Hematopoietic multipotent progenitor cell treated with erythropoietin and hydrocortisone succinate and interleukin-3 and kit ligand, for 17 days (in vitro differentiated cells): ENCODE measurements at places on chromosomes 6 and 20.
A peak's percentile ranks its signal among the peaks of the same experiment; 100 is the strongest.

DNA sequence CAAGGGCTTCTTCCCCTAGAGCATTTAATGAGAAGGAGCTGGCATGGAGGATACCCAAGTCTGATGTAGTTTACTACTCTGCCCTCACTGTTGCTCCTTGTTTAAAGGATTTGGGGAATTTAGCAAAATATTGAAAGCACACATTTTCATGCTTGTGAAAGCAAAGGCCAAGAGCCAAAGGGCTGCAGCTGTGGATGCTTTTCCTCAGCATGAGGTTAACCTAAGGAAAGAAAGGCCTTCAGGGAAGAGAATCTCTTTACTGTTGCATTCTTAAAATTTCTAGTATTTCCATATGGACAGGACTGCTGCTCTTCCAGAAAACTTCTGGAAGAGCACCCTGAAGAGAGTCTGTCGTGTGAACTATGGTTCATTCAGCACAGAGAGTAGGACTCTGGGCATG lies 45.9 kb upstream of the SASH1 start:
- no peak for DNase-seq

DNA sequence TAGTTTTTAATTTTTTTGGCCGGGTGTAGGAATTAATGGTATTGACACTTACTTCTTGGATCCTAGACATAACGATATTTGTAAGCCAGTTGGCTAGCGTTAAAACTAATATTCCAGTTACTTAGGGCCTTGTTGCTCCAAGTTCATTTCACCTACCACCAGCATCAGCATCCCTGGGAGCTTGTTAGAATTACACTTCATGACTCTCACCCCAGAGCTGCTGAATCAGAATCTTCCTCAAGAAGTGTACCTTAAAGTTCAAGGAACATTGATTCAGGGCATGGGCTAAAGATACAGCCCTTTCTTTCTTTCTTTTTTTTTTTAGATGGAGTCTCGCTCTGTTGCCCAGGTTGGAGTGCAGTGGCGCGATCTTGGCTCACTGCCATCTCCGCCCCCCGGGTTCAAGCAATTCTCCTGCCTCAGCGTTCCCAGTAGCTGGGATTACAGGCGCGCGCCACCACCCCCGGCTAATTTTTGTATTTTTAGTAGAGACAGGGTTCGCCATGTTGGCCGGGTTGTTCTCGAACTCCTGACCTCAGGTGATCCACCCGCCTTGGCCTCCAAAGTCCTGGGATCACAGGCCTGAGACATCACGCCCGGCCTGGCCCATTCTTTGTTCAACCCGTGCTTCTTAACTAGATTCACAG lies 1.1 kb downstream of the SLX4IP start:
- no peak for DNase-seq

GRCh38 chr6:14066782-14067406 lies 50.7 kb upstream of the CD83 start:
- DNase-seq, result peak; percentile 49

- DNase-seq, result no peak
Observed at GRCh38 chr6:12348530-12349511, 58.7 kb downstream of the EDN1 start.

DNA sequence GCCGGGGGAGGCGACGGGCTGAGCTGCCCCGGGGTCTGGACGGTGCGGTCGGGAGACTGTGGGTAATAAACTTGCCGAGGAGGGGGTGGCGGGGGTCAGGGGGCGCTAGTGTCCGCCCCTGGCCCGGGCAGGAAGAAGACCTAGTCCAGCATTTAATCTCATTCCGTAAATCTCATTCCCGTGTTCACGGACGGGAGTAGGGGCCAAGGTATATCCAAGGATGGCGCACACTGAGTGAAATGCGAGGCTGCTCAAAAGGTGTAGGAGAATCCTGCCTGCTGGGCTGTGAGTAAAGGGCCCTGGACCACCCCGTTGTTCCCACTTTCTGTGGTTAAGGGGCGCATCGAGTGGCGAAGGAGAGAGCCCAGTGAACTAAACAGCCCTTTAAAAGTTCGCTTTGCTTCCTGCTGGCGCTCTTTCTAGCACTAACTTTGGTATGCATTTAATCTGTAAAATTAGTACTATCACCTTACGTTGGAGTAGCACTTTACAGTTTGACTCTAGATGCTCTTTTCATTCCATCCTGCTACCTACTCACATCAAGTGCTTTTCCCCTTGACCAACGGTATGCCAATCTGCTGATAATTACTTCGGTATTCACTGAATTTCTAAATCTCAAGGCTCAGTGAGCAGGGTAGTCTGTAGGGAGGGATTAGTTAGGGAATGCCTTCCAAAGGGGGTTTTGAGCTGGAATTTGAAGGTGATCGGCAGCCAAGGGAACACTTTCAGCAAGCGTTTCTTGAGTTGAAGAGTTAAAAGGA lies 730 bp downstream of the PARD6B start:
- DNase-seq, result no peak

DNA sequence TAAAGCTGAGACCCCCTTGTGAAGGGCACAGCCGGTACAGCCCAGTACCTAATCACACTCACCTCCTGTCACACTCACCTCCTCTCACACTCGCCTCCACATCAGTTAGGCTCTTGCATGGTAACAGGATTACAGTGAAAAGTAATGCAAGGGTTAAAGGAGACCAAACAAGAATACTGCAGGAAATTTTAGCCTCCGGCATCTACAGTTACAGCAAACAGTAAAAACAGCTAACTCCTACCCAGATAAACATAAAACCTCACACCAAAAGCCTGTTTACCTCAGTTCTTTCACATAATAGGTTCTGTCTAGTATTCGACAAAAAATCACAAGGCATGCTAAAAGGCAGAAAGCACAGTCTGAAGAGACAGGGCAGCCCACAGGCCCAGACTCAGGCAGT lies 55.6 kb downstream of the FARS2 start:
- no peak for DNase-seq

DNA sequence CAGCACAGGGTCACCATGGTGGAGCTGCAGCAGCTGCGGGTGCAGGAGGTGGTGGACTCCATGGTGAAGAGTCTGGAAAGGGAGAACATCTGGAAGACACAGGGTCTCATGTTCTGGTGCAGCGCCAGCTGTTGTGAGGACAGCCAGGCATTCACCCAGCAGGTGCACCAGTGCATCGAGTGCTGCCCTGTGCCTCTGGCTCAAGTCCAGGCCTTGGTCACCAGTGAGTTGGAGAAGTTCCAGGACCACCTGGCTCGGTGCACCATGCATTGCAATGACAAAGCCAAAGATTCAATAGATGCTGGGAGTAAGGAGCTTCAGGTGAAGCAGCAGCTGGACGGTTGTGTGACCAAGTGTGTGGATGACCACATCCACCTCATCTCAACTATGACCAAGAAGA lies 22.9 kb upstream of the RIPK1 start:
- DNase-seq, result no peak

DNA sequence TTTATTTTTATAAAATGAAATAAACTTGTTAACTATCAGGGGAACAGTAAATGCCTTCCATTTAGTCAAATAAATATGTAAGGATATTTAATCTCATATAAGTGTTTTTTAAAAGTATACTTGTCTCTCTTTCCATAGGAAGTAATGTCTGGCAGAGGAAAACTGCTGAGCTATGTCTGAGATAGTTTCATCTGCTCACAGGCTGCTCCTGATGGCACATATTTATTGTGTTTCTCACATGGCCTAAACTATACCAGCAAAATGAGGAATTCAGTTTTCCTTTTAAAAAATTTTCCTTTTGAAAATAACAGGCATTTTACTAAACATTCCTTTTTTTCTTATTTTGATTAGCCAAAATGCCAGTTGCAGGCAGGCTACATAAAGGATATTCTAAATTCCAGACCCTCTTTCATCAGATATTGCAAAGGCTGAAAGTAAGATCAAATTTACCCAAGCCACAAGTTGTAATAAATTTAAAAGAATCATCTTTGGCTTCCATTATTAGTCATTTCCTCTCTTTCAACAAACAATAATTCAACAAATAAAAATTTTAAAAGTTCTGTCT lies 60.1 kb upstream of the RNF146 start:
- no peak for DNase-seq

DNA sequence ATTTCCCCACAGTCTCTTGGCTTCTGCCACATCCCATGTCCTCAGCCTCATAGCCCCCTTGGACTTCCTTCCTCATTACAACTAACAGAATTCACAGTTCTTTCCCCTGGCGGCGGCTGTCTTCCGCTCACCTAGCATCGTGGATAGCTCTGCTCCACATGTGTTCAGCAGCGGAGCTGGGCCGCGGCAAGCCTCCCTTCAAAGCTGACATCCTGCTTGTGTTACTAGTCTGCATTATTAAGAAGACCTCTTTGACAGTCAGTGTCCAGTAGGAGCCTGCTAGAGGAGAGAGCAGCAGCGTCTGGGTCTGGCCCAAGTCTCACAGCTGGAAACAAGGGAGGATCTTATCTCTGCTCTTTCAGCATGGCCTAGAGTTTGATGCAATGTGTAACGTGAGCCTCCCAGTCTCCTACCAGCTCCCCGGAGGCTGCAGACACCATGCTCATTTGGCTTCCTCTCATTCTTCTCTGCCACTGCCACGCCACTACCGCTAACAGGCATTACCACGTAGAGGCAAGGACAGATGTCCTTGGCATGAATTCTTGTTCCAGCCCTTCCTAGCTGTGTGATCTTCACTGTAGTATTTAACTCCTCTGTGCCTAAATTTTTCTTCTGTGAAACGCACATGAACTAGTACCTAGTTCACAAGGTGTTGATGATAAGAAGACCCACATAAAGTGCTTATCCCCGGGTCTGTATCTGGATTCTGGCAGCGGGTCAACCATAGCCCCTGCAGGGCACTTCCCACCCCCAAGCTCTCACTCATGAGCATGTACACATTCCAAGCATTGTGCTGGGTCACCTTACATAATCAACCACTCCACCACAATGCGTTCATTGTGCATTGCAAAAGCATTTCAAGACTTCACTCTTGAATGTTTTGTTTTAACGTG lies 107.1 kb upstream of the BACH2 start:
- DNase-seq, result no peak

GRCh38 chr20:17525650-17526049 lies 5.5 kb downstream of the BFSP1 start:
- no peak for DNase-seq

- no peak for DNase-seq
Observed at GRCh38 chr6:14009431-14009830, 84.7 kb downstream of the RNF182 start.

DNA sequence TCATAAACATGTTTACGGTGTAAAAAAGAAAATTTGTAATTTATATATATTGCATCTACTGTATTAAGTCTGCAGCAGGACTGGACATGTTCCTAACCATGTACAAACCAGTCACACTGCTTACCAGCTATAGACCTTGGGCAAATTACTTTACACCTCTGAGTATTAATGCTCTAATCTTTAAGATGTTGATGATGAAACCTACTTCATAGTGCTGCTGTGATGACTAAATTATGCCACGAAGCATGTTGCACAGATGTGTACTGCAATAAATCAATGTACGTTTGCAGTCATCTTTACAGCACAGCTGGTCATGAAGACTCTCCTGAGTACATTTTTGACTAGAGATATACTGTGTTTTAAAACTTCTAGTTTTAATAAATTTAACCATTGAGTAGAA lies 42.6 kb downstream of the PRKN start:
- no peak for DNase-seq

GRCh38 chr6:44696099-44696498 lies 308.6 kb downstream of the CDC5L start:
- DNase-seq, result no peak

DNA sequence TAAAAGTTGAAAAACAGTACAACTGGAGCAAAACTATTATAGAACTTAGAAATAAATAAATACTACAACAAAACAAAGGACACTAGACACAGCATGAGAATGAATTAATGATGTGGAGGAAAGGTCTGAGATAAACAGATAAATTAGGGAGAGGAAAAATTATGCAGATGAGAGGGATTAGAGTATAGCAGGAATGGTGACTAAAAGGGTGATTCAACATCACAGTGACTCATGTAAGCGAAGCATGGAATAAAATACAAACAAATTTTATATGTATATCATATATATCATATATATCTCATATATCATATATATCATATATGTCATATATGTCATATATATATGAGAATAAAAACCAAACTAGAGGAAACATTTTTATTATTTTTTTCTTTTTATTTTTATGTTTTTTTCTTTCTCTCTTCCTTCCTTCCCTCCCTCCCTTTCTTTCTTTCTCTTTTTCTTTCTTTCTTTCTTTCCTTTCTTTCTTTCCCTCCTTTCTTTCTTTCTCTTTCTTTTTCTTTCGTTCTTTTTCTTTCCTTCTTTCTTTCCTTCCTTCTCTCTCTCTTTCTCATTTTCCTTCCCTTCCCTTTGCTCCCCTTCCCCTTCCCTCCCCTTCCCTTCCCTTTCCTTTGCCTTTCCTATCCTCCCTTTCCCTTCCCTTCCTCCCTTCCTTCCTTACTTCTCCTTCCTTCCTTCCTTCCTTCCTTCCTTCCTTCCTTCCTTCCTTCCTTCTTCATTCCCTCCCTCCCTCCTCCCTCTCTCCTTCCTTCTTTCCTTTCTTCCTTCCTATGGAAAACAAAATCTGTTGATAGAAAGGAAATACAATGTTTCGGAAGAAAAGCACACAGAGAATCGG lies 1014.6 kb downstream of the GRIK2 start:
- no peak for DNase-seq

- no peak for DNase-seq
Observed at GRCh38 chr6:139129284-139129683, 5.6 kb upstream of the HECA start.

DNA sequence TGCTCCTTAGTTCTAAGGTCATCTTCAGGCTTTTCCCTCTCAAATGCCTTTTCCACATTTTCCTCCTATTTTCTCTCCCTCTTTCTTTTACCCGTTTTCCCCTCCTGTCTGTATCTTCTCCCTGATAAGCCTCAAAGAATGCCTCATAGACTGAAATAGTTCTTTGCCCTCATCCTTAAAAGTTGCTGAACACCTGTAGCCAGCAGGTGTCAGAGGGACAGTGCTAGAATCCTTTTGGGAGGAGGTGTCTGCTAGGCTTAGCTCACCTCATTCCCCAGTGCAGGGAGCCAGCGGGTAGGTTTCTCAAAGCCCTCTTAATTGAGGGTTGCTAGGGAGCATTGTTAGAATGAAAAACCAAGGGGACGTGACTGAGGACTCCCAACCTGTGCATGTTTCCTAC lies 204.0 kb downstream of the TSHZ2 start:
- no peak for DNase-seq

- no peak for DNase-seq
Observed at GRCh38 chr20:30412972-30413371, 844.5 kb upstream of the DEFB115 start.
